ENCODE measurements at places on chromosomes 5 and 9.

GRCh38 chr9:123162791-123163345 is 105.5 kb downstream of the STRBP start:
- DNase-seq = no peak

DNA sequence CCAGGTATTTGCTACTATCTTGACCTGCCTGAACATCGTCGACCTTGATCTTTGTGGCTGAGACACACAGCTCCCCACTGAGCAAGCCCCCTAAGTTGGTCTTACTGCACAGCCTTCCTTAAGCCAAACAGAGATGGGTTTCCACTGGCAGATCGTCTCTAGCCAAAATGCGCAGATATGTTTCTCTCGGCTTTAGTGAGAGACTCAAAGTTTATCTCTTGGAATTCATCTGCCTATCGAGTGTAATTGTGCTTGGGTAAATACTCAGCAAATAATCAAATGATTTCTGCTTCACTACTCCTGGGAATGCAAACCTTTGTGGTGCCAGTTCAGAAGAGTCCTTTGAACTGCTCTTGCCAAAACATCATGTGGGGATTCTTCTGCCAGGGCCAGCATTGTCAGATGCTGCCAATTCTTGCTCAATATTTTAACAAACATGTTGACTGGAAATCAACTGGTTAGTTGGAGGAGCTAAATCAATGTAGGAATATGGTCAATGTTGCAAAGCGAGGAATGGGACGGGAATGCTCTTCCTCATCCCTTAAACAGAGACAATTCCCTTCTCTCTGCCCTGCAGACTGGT is 141.2 kb upstream of the SLC28A3 start:
- DNase-seq = no peak

- no peak for DNase-seq
Measured at GRCh38 chr5:73851471-73852181, 225.6 kb downstream of the ARHGEF28 start.

DNA sequence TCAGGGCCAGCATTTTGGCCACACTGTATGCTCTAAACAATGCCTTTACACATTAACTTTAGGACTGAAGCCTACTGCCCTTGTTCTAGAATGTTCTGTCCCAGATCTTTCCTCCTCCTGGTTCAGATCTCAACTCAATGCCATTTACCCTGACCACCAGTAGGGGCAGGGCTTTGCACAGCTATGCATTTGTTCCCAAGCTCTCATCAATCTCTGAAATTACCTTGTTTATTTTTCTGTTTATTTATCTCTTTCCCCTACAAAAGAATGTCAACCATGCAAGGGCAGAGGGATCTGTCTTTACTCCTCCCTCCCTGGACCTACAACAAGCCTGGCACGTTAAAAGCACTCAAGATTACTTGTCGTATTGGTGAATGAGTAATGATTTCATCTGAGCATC is 612.9 kb downstream of the BNC2 start:
- no peak for DNase-seq

GRCh38 chr9:112861638-112862555 is 28.8 kb downstream of the SLC46A2 start:
- peak; percentile 27 for DNase-seq

GRCh38 chr9:8871796-8872445 is 1072.3 kb upstream of the DMAC1 start:
- DNase-seq = no peak

- no peak for DNase-seq
Measured at GRCh38 chr9:126236273-126236672, 90.4 kb upstream of the MVB12B start.

- peak; percentile 25 for DNase-seq
Measured at GRCh38 chr5:31811210-31811609, 172.3 kb downstream of the PDZD2 start.

GRCh38 chr5:10513501-10514442 is 50.1 kb upstream of the ANKRD33B start:
- DNase-seq = peak; percentile 56

GRCh38 chr9:81599837-81600236 is 89.5 kb downstream of the TLE1 start:
- DNase-seq = peak; percentile 20

DNA sequence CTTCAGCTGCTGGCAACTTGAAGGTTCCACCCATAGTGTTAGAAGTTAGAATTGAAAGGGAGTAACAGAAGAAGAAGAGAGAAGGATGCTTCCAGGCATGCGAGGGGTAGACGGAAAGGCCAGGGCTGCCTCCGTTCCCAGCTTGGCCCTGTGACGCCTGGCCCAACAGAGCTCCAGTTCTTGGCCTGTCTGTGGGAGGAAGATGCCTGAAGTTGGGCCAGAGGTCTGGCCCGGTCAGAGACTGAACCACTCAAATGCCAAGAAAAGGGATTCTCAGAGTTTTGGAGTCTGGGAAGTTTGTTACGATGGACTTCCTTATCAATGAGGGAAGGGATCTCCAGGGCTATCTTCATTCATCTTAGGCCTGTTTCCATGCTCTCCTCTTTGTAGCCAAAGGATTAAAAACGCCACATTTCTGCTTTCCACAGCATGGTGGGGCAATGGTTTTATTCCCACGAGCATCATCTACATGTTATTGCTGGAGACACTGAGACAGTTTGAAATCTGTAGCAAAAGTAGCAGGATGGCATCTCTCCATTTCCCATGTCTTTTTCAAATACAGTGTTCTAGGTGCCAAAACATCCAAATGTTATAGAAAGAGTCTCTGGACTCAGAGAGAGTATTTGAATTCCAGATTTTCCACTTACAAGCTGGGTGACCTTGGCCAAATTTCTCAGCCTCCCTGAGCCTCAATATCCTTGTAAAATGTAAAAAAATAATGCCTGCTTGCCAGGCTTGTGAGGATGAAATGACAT is 65.4 kb upstream of the ANKRD55 start:
- no peak for DNase-seq

GRCh38 chr5:178986326-178986960 is 8.7 kb downstream of the GRM6 start:
- DNase-seq = no peak

GRCh38 chr5:52694648-52695047 is 93.1 kb upstream of the ITGA1 start:
- DNase-seq = peak; percentile 36

DNA sequence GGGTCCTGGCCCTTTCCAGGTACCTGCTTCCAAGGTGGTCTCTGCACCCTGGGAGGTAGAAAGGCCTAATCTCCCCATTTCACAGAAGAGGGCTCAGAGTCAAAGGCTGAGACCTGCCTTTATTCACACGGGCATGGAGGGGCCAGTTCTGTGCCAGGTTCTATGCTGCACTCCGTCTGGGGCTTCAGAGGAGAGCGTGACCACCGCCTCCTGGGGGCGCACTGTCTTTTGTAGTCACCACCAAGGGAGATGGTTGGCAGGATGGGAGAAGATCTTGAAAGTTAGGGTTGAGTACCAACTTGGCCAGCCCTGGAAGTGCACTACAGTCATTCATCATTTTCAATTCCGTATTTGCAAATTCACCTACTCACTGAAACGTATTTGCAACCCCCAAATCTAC is 23.7 kb upstream of the PRDM12 start:
- no peak for DNase-seq

GRCh38 chr9:69073103-69073502 is 37.6 kb downstream of the FXN start:
- DNase-seq = no peak

DNA sequence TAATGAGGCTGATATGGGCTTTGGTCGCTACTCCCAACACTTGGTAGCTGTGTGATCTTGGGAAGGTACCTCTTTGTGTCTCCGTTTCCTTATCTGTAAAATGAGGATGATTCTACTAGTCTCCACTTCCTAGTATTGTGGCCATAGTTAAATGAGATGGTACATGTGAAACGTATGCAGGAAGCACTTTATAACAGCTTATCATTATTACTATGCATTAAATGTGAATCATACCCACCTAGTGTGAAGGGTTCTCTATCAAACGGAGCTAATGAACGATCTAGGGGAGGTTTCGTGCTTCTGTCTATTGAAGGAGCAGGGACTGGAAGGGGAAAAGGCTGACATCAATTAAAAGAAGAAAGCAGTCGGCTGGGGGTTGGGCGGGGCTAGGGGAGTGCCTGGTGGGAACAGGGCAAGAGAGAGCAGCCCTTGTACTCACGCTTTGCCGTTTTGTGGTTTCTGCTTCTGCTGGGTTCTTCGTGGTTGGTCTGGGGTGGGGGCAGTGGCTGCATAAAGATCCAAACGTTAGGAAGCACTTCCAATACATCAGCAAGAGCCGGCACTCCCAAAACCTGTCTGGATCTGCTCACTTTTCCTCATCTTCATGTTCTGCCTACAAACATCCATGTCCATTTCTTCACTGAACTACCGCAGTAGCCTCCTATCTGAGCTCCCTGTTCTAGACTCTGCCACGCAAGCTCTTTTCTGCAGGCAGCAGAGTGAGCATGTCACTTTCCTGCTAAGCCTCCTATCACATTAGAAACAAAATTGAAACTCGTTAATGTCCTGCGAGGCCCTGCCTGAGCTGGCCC is 30.8 kb downstream of the LCP2 start:
- no peak for DNase-seq

- DNase-seq = no peak
Measured at GRCh38 chr9:91179237-91180138, 182.2 kb downstream of the AUH start.

DNA sequence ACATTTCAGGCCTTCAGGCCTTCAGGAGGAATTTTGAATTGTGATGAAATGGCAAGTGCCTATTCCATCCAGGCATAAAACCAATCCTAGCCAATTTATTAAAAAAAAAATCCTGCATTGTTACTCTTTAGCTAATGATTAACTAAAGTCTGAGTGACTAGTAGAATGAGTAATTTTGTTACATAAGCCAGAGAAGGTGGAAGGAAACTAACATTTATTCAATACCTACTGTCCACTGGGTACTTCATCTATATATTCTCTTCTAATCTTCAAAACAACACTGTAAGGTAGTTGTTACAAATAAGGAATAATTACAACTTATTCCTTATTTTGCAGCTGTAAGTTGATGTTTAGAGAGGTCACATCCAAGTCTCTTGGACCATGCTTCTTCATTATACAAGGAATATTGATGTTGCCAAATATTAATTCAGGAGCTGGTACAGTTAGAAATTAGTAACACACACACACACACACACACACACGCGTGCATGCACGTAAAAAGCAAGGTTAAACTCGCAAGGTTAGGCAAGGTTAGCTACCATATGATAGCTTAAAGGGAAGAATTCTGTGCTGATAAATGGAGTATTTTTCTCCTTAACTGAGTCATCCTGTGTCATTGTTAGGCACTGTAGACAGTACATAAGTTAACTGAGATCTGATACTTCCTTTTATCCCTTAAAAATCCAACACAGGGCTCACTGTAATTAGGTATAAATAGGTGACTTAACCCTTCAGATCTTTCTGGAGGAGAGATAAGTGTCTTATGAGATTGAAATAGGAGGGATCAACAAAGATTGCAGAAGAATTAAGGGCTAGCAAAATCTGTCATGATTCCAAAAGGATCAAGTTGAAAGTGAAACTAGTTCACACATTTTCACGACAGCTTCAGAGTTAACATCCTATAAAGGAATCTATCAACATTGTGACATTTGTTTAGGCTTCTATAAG is 596.9 kb downstream of the PDE4D start:
- DNase-seq = peak; percentile 49

DNA sequence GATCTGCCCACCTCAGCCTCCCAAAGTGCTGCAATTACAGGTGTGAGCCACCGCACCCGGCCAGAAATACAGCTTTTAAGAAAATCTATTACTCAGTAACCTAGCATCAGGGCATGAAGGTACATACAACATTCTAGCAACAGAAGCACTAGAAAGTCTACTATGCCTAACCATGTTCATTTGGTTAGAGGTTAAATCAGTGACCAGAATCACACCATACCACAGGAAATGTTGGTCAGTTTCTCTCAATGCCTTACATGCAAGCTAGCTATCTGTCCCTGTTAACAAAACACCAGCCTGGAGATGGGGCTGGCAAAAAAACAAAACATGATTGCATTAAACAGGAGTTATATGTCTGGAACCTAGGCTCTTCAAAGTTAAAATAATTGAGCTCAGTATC is 104.1 kb downstream of the STRBP start:
- no peak for DNase-seq

GRCh38 chr5:96984506-96985192 is 48.8 kb downstream of the LNPEP start:
- peak; percentile 27 for DNase-seq

DNA sequence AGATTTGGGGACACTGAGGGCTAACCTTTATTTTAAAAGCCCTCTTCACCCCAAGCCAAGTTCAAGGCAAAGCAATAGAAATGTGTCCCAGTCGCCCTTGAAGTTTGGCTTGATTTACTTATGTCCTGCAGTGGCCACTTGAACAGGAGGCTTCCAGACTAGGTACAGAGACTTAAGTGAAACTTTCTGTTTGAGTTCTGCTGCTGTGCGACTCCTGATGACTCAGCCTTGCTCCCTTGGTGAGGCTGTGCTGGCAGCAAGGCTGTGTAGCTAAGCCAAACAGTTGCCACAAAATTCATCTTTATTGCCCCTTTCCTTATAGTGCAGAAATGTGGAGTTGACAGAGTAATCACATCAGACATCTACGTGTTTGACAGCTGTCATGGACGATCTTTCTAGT is 68.8 kb upstream of the NTRK2 start:
- DNase-seq = no peak

DNA sequence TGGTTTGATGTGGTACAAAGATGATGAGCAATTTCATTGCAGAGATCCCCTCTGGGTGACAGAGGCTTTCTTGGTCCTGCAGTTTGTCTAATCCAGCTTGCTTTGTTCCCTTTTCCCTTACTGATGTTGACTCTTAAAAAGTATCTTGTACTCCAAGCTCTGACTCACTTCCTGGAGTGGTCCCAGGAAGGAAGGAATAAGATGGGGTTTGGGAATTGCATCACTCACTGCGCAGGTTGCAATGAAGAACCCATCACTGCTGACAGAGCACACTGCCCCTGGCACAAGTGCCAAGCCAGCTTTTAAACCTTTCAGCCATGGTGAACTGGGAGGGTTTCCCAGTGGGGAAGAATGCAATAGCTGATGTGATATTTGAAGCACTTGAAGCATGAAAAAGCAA is 662.2 kb upstream of the CTNND2 start:
- DNase-seq = no peak

DNA sequence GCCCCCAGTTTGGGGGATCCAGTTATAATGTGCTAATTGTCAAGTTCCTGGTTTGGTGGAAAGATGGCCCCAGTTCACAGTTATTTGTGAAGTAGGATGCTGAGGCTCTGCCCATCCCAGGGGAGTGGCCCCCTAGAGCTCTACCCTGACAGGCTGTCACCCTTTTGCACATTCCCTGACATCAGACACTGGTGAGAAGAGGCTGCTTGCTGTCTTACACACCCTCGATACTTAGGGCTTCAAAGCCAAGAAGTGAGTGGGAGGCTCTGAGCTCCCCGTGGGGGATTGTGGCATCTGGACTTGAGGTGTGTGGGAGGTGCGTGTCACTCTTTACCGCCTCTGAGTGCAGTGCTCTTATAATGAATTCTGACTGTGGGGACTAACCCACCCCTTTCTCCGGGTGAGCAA is 168.5 kb downstream of the DOCK2 start:
- no peak for DNase-seq

DNA sequence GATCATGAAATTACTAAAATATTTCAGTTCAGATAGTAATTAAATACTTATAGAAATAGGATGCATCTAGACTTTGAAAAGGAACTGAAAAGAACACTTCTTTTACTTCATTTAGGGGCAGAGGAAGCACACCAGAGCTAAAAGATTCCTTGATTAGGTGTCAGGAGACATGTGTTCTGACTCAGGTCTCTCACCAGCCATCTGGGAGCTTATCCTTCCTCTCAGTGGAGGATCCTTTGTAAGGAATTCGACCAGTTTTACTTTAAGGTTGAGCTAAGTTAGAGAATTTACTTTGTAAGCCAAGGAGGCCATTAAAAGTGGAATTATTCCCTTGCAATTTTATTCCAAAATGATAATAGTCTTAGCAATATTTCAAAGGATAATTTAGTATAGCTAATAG is 16.7 kb downstream of the VCAN start:
- peak; percentile 32 for DNase-seq

- DNase-seq = peak; percentile 44
Measured at GRCh38 chr9:78940121-78940855, 631.5 kb upstream of the TLE4 start.

Data from umbilical cord (tissue), 2 donors.